ENCODE measurements at places on chromosomes 12 and 14.

DNA sequence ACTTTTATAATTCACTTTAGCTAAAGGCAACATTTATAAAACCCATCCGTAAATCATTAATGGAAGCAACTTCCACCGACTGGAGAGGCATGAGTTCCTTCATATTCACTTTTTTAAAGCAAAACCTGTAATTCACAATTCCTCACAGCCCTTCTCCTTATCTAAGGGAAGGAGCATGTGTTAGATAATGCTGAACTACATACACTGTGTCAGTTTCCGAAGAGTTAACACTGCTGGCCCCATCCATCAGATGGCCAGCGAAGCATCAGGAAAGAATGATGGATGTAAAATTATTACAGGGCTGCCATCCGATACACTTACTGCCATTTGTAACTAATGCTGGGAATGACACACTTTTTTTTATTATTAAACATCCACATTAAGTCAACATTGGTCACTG is 392.8 kb downstream of the SOX5 start:
- DNase-seq: no peak

DNA sequence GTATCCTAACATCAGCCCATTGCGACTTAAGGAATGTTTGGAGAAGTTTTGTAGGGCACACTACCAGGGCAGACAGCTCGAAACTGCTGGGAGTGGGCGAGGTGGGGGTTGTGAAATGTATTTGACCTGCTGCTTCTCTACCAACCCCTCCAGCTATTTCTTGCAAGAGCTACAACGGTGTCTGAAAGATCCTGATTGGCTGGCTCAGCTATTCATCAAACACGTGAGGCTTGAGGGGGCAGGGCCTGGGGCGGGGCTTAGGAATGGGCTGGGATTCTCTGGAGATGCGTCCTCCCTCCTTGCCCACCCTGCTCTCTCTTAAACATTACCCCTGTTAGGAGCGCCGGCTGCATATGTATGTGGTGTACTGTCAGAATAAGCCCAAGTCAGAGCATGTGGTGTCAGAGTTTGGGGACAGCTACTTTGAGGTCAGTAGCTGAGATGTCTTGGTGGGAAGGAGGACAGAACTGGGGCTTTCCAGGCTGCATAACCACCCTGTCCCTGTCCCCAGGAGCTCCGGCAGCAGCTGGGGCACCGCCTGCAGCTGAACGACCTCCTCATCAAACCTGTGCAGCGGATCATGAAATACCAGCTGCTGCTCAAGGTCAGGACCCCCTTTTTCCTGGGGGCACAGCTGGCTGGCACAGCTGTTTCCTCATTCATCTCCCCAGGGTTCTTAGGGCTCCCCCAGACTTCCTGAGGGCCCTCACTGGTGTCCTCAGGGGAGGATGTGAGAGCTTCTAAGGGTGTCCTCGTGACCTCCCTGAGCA is 3.1 kb downstream of the ARHGEF25 start:
- no peak for DNase-seq

- DNase-seq: no peak
These were observed 53.1 kb downstream of the SIX6 start for GRCh38 chr14:60561845-60562746.

GRCh38 chr14:91882369-91882768 is 15.0 kb upstream of the TC2N start:
- no peak for DNase-seq

GRCh38 chr12:132264086-132265010 is 65.0 kb downstream of the GALNT9 start:
- DNase-seq: no peak

All from stimulated activated CD8-positive, alpha-beta memory T cell treated with anti-CD3 and anti-CD28 coated beads, Interleukin-15, amount 100 ng/mL, for 24 hours (primary cell).